Neuronal stem cell (in vitro differentiated cells): ENCODE measurements at places on chromosomes 11 and 22.

DNA sequence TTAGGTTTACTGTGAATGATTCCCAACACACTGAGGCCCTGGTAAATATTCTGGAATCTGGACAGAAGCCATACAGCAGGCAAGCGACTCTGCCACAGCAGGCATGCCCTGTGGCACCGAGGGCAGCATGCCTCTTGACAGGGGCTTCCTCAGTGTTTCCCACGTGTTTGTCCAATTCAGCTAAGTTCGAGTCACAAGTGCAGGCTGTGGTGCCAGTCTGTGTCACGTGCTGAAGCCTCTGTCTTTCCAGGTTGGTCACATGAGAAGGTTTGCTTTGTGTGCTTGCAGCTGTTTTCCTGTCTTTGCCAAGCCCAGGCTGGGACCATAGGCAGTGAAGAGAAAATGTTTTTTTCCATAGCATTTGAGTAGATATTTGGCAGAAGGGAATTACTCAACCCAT is 2.4 kb upstream of the PPFIBP2 start:
- DNase-seq, result no peak

DNA sequence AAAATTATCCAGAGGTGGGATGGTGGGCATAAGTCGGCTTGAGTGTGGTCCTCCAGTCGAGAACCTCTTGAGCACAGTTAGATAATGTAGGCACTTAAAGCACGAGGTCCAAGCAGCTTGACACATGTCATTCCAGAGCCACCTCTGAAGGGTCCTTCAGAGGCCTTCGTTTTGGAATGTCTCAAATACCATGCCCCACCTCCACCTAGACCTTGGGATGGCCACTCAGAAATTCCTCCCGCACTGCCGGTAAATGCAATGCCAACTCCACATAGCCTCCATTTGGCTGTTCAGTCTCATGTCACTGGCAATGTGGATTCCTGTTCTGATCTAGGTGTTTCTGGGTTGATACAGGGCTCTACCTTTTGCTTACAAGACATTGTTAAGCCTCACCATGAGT is 43.9 kb downstream of the BDNF start:
- no peak for DNase-seq

GRCh38 chr22:32043391-32043790 is 330 bp downstream of the SLC5A1 start:
- no peak for DNase-seq

DNA sequence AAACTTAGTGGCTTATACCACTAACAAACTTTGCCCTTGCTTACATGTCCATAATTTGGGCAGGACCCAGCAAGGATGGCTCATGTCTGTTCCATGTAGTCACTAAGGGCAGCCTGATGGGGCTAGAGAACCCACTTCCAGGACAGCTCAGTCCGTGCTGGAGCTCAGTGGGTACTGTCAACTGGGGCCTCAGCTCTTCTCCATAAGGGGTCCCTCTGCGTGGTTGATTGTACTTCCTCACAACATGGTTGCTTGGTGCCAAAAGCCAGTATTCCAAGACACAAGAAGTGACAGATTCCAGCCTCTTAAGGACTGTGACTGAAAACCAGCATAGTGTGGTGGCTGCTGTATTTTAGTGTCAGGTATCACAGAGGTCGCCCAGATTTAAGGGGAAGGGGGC is 675.2 kb downstream of the TBC1D22A start:
- DNase-seq, result no peak

GRCh38 chr11:99638073-99638553 is 617.4 kb downstream of the CNTN5 start:
- no peak for DNase-seq

DNA sequence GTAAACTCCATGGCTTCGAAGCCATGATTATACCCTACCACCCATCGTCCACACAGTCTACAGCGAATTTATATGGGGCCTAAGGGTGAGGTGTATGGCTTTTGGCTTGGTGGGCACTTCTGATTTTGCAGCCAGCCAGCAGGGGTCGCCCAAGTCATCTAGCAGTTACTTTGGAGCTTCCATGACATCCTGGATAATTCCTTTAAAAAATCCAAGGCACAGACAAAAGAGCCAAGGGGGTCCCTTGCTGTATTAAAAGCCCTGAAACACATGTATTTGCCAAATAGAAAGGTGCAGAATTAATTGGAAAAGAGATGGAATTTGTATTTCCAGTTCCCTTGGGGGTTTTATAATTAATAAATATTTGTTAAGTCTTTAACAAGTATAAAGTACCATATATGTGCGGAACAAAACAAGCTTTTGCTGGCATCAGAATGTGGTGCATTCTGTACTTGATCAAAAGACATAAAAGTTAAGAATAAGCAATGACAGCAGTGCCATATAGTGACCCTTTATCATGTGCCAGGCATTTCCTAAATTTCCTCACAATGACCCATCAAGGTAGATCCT is 132.8 kb upstream of the PITPNB start:
- DNase-seq, result peak; percentile 77

GRCh38 chr11:107276077-107276476 is 181.5 kb downstream of the CWF19L2 start:
- DNase-seq, result no peak

- DNase-seq, result no peak
These were observed 193.6 kb upstream of the CARD18 start for GRCh38 chr11:105333153-105333552.

DNA sequence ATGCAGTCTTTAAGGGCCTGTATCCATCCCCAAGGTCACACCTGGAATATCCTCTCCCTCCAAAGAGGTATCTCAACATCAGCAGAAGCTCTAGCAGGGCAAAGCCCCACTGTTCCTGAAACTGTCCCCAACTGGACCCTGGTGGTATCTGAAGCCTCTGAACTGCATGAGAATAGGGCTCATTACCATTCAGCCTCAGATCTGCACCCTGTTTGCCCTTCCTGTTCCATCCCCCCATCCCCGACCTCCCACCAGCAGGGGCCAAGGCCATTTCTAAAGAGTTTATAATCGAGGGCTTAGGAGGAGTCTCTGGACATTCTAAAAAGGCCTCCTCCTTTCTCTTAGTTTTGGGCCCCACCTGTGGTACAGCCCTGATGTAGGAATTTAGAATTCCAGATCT is 74.0 kb upstream of the THY1 start:
- DNase-seq, result no peak
